Activated B cell treated with CpG ODN at 0.5 μM for 24 hours (primary cell): ENCODE measurements at places on chromosomes 11 and 22. TPM values are rescaled to one million over a fixed set of nuclear protein-coding genes. Genes with fewer than 3 reads are reported as not detected.

- peaks cover 27% of the 10 kb centered on the region for H3K4me1 ChIP-seq
- H3K36me3 ChIP-seq, result peaks cover 3% of the 10 kb centered on the region
- peak overlapping the region; percentile 87 for H3K4me3 ChIP-seq
- no peaks in the 10 kb centered on the region for H3K27me3 ChIP-seq
Observed at GRCh38 chr22:46071451-46072109, 78.7 kb upstream of the PPARA start.

GRCh38 chr11:58927393-58928106 is 11.7 kb upstream of the GLYATL1 start:
- DNase-seq, result no peak
- H3K4me3 ChIP-seq, result peak overlapping the region; percentile 53
- peaks cover 26% of the 10 kb centered on the region for H3K4me1 ChIP-seq
- H3K27me3 ChIP-seq, result peaks cover 14% of the 10 kb centered on the region

DNA sequence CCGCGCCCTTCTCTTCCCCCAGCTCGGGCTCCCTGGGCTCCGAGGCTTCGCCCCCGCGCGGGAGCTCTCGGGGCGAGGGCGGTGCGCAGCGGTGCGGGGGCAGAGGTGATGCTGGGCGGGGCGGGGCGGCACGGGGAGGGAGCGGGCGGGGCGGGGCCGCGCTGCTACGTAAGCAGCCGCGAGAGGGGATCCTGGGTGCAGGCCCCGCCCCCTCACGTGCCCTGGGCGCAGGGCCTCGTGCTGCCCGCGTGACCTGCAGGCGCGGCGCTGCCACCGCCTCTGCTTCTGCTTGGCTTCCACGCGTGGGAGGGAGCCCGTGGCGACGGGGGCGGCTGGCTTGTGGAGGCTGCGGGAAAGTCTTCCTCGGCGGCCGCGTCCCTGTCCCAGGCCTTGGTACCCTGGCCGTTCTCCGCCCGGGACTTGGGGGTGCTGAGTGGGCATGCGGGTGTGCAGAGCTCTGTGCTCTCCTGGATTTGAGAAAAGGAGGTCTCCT is 132.6 kb upstream of the HSD17B12 start:
- H3K27me3 ChIP-seq, result peaks cover 53% of the 10 kb centered on the region
- no peak for DNase-seq
- H3K36me3 ChIP-seq, result no peaks in the 10 kb centered on the region
- H3K27ac ChIP-seq, result no peak overlapping the region
- peaks cover 2% of the 10 kb centered on the region for H3K4me1 ChIP-seq

- no peak overlapping the region for H3K27ac ChIP-seq
- H3K4me3 ChIP-seq, result no peak overlapping the region
- H3K4me1 ChIP-seq, result peaks cover 22% of the 10 kb centered on the region
- no peak for DNase-seq
Observed at GRCh38 chr22:31091106-31091975, 10.2 kb downstream of the SMTN start.

GRCh38 chr11:122584670-122585069 is 70.9 kb upstream of the UBASH3B start:
- H3K27ac ChIP-seq, result no peak overlapping the region
- no peaks in the 10 kb centered on the region for H3K36me3 ChIP-seq
- peaks cover 10% of the 10 kb centered on the region for H3K4me1 ChIP-seq
- peaks cover 17% of the 10 kb centered on the region for H3K27me3 ChIP-seq

- no peak overlapping the region for H3K4me3 ChIP-seq
- DNase-seq, result no peak
- H3K27me3 ChIP-seq, result peaks cover 6% of the 10 kb centered on the region
- H3K27ac ChIP-seq, result no peak overlapping the region
- no peaks in the 10 kb centered on the region for H3K36me3 ChIP-seq
- H3K4me1 ChIP-seq, result no peaks in the 10 kb centered on the region
Observed at GRCh38 chr11:1906181-1906580, 13.3 kb upstream of the TNNT3 start.

DNA sequence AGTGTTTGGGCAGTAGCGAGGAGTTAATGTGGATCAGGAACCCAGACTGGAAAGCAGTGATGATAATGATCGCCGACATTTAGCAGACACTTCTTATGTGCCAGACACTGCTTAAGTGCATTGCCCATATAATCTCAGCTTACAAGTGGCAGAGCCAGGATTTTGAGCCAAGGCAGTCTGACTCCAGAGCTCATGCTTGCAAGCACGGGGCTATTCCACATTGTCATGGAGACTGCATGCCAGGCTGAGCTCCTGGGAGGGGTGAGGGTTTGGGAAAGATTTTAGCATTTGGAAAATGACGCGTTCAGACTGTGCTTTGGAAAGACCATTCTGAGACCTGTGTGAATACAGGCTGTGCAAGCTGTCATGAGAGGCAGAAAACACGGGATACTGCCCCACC is 302.7 kb downstream of the DDX10 start:
- no peaks in the 10 kb centered on the region for H3K4me1 ChIP-seq
- no peak overlapping the region for H3K27ac ChIP-seq
- DNase-seq, result no peak
- H3K27me3 ChIP-seq, result peaks cover 2% of the 10 kb centered on the region
- no peaks in the 10 kb centered on the region for H3K36me3 ChIP-seq

DNA sequence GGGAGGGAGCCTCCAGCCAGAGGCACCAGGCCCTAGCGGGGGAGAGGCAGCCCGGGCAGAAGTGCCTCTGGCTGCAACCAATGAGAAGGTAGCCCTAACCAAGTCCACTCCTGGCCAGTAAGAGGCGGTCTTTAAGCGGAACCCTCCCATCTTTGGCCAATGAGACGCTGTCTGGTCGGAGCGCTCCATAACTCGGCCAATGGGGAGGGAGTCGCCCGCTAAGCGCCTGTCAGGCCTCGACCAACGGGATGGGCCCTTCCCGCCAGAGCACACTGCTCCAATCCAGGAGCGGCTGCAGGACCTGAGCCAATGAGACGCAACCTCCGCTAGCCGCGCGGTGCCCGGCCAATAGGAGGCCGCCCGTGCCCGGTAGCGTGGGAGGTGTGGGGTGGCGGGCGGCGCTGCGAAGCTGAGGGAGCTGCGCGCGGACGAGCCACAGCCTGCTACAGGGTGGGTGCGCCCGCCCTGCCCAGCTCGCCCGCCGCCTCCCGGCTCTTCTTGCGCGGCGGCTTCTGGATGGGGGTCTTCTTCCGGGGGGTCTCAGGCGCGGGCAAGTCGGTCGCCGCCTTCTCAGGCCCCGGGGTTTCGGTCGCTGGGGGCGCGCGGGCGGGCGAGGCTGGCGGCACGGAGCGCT is 12.6 kb downstream of the SCARF2 start:
- DNase-seq, result no peak
- H3K36me3 ChIP-seq, result no peaks in the 10 kb centered on the region
- no peak overlapping the region for H3K27ac ChIP-seq

GRCh38 chr22:36021606-36022153 is 6.9 kb downstream of the RBFOX2 start:
- H3K4me3 ChIP-seq, result no peak overlapping the region
- no peak for DNase-seq
- H3K27me3 ChIP-seq, result peaks cover 55% of the 10 kb centered on the region
- H3K27ac ChIP-seq, result no peak overlapping the region
- no peaks in the 10 kb centered on the region for H3K36me3 ChIP-seq

DNA sequence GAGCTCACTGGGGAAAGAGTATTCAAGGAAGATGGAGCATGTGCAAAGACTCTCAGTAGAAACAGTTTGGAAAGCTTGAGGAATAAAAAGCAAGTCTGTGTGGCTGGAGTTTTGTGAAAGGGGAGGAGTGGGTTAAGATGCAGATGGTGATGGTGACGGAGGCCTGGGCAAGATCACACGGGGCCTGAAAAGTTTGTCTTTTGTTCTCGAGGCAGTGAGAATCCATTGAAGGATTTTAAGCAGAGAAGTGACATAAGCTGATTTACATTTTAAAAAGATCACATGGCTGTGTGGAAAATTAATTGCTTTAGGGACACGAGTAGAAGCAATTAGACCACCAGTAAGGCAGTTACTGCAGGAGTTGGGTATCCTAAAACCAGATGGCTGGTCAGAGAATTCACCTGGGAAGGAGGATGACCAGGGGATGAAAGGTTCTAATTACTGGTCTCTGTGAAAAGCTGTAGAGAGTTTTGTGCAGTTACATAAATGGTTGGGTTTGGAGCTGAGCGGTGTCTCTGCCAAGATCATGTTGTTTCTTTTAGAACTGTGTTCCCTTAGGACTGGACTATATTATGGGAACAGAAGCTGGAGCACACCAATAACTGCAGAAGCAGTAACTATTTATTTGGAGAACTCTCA is 7.1 kb downstream of the RRP8 start:
- no peak for DNase-seq
- H3K4me1 ChIP-seq, result peaks cover 16% of the 10 kb centered on the region
- H3K4me3 ChIP-seq, result no peak overlapping the region
- no peaks in the 10 kb centered on the region for H3K27me3 ChIP-seq
- H3K36me3 ChIP-seq, result peaks cover 87% of the 10 kb centered on the region
- no peak overlapping the region for H3K27ac ChIP-seq

GRCh38 chr11:33320814-33321330 is 63.7 kb downstream of the HIPK3 start:
- DNase-seq, result no peak
- peaks cover under 1% of the 10 kb centered on the region for H3K36me3 ChIP-seq
- no peak overlapping the region for H3K27ac ChIP-seq
- no peak overlapping the region for H3K4me3 ChIP-seq
- H3K27me3 ChIP-seq, result no peaks in the 10 kb centered on the region

- H3K27me3 ChIP-seq, result no peaks in the 10 kb centered on the region
- H3K4me3 ChIP-seq, result no peak overlapping the region
- DNase-seq, result no peak
- peaks cover 7% of the 10 kb centered on the region for H3K4me1 ChIP-seq
- H3K36me3 ChIP-seq, result no peaks in the 10 kb centered on the region
Observed at GRCh38 chr11:24896118-24896835, 399.4 kb downstream of the LUZP2 start.

DNA sequence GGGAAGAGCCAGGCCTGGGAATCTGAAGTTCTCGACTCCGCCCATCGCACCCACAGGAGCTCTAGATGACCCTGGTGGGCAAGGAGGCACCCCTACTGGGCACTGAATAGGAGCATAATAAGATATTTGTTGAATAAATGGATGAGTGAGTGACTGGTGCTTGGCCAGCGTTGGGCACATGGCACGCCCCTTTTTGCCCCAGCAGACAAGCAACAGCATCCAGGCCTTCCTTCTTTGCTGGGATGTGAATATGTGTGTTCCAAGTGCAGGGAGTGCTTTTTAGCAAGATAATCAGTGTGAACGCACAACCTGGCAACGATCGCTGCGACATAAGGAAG is 443 bp upstream of the CELF1 start:
- no peaks in the 10 kb centered on the region for H3K27me3 ChIP-seq
- H3K36me3 ChIP-seq, result peaks cover 12% of the 10 kb centered on the region
- H3K27ac ChIP-seq, result peak overlapping the region; percentile 83

GRCh38 chr11:130999992-131000770 is 83.9 kb upstream of the SNX19 start:
- no peak overlapping the region for H3K27ac ChIP-seq
- H3K27me3 ChIP-seq, result no peaks in the 10 kb centered on the region
- no peak overlapping the region for H3K4me3 ChIP-seq
- no peaks in the 10 kb centered on the region for H3K4me1 ChIP-seq

- H3K36me3 ChIP-seq, result no peaks in the 10 kb centered on the region
- no peaks in the 10 kb centered on the region for H3K4me1 ChIP-seq
- no peak overlapping the region for H3K27ac ChIP-seq
Observed at GRCh38 chr11:36312611-36313472, 16.8 kb downstream of the PRR5L start.

Gene OR5A2
- not detected in 2 replicates for total RNA-seq

Gene NCF4
- 120 and 121 TPM in 2 replicates for total RNA-seq

Gene ANKRD42
- 6.6 and 7.4 TPM in 2 replicates for total RNA-seq

Gene NEFH
- 0.15 and 0.20 TPM in 2 replicates for total RNA-seq
